ENCODE measurements at places on chromosomes 7 and 10. TPM values are rescaled to one million over a fixed set of nuclear protein-coding genes. Genes with fewer than 3 reads are reported as not detected.

Gene ETV1
- total RNA-seq, result 75.7 TPM

Gene ICA1
- total RNA-seq, result 0.45 TPM

Gene PITX3
- not detected for total RNA-seq

Gene PDK4
- total RNA-seq, result 0.72 TPM

Gene NEUROG3
- not detected for total RNA-seq

Gene ASB15
- total RNA-seq, result not detected

Gene PTPN20
- total RNA-seq, result 0.27 TPM

Gene SAMD9L
- total RNA-seq, result 22.6 TPM

Gene CCZ1
- 24.3 TPM for total RNA-seq

Gene DENND10
- total RNA-seq, result 91.3 TPM
